HCT116 (cell line): ENCODE measurements at places on chromosomes 4 and X.

DNA sequence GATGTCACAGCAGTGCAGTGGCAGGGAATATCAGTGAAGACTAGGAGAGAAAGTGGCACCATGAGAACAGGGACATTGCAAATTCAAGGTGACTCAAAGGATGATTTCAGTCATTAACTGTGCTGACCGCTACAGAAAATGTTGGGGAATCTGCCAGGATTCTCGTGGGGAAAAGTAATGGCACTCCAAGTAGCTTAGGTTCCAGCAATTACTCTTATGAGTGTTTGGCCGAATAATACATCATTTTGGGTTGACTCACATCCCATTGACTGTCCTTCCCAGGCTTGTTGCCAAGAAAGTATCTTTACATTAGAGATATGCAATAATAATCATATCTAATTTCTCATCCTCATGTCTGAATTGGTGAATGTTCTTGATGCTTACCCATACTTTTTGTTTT lies 1411.1 kb upstream of the PCDH7 start:
- no peak for DNase-seq

DNA sequence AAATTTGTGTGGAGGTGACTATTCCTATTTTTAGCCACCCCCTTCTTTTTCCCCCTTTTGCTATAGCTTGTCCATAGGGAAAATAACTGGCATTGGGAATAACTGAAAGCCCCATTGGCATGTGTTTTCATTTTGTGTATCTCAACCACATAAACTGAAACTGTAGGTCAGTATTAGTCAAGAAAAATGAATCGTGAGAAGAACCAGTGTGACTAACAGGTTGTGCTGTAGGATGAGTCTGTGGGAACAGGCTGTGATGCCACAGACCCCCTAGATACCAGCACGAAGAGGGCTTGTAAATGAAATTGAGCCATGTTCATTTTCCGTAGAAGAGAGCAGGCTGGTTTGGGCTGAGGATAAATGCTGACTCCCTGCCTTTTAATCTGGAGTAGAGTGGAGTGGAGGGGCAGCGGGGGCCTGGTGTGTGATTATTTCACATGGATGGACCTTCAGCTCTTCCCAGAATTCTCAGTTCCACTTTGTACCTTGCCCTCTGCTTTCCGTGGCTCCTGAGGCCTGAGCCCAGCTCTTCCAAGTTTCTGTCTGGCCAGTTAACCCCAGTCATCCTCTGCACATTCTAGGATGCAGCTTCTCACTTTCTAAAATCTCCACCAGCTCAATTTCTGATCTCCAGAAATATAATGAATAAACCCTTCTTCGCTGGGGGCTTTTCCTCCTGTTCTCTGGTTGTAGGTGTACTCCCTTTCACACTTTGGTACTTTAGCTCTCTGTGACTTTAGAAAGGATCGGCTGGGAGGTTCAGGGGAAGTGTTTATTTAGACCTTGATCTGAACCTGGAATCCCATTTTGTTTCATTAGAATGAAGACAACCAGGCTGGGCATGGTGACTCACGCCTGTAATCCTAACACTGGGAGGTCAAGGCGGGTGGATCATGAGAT lies 37.3 kb downstream of the DCUN1D4 start:
- DNase-seq, result no peak

- DNase-seq, result no peak
Observed at GRCh38 chr4:94084155-94084554, 123.5 kb upstream of the SMARCAD1 start.

DNA sequence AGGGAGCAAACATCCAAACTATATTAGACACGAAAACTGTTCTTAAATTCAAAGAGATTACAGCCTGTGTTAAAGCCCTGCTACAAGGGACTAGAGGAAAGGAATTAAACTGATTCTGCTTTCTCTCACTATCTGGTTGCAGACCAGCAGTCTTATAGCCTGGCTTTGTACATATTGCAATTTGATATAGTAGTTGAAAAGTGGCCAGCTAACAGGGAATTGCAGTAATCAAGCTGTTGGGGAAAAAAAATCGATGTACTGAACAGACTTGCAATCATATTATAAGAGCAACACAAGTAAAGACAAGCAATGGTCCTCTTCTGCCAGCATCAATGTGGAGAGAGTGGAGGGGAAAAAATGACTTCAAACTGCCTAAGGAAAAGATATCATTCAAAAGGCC lies 364.4 kb upstream of the EPHA5 start:
- DNase-seq, result no peak
